ENCODE measurements at places on chromosomes 4 and X. TPM values are rescaled to one million over a fixed set of nuclear protein-coding genes. Genes with fewer than 3 reads are reported as not detected.

- H3K36me3 ChIP-seq, result no peaks in the 10 kb centered on the region
- H3K4me1 ChIP-seq, result no peaks in the 10 kb centered on the region
- DNase-seq, result no peak
- H3K4me3 ChIP-seq, result peak within 1 kb of the TSS; percentile 19
- no peaks in the 10 kb centered on the region for H3K27me3 ChIP-seq
Observed at GRCh38 chr4:115113506-115114106, at the start of gene NDST4. NDST4 (minus strand) TSS chr4:115113620; CDS start chr4:115077036, 36,584 bp downstream.

DNA sequence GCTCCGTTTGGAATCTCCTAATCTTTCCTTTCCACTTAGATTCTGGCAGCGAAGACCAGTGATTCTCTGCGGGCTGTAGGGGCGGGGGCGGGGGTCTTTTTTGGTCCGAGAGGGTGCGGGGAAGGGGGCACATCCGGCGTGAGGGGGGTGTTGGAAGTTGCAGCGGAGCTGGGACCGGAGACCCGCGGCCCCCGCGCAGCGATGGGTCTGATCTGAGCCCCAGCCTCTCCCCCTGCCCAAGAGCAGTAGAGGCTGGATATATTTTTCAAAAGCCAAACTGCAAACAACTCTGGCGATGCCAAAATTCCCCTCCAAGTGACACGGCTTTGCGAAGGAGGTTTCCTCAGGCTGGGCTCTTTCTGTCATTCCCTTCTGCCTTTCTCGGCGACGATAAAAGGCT lies 355 bp downstream of the GRID2 start:
- DNase-seq, result no peak
- H3K27me3 ChIP-seq, result peaks cover 4% of the 10 kb centered on the region
- no peaks in the 10 kb centered on the region for H3K36me3 ChIP-seq
- peak overlapping the region; percentile 37 for H3K4me3 ChIP-seq
- H3K4me1 ChIP-seq, result peaks cover 23% of the 10 kb centered on the region

The FAM241A gene
- polyA plus RNA-seq, result 1.7 TPM

The SHISA3 gene
- 1.2 TPM for polyA plus RNA-seq

DNA sequence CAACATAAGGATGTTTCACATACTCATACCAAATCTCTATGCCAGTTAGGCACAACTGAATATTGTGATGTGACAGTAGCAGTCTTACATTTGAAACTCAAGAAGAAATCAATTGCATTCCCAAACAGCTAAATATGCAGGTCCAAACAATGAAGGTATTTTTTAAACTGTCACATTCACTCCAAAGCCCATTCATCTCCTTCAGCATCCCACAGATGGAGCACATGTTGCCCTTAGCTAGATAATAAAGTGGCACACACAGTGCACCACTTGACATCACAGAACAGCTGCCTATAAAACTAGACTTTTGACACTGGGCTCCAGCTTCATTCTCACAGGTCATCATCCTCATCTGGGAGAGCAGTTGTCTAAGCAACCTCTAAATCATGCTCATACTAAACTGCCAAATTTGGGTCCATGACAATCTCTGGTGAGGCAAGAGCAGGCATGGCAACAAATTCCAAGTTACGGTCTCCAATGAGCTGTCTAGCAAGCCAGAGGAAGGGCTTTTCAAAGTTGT lies 26.2 kb upstream of the ARHGEF6 start:
- no peak for DNase-seq
- H3K36me3 ChIP-seq, result no peaks in the 10 kb centered on the region
- H3K27me3 ChIP-seq, result no peaks in the 10 kb centered on the region
- H3K4me3 ChIP-seq, result no peak overlapping the region

- no peak for DNase-seq
- H3K4me3 ChIP-seq, result no peak overlapping the region
- no peaks in the 10 kb centered on the region for H3K27me3 ChIP-seq
Observed at GRCh38 chrX:108072746-108073145, 18.6 kb downstream of the PSMD10 start.

The NSG1 gene
- polyA plus RNA-seq, result 0.22 TPM

The TMEM35A gene
- polyA plus RNA-seq, result 0.35 TPM

- no peak for DNase-seq
- H3K27ac ChIP-seq, result no peak overlapping the region
- no peaks in the 10 kb centered on the region for H3K36me3 ChIP-seq
- H3K27me3 ChIP-seq, result no peaks in the 10 kb centered on the region
- no peak overlapping the region for H3K4me3 ChIP-seq
- H3K4me1 ChIP-seq, result no peaks in the 10 kb centered on the region
Observed at GRCh38 chr4:76881375-76881774, 16.6 kb downstream of the SOWAHB start.

- DNase-seq, result no peak
- peak overlapping the region; percentile 33 for H3K27ac ChIP-seq
- peaks cover 9% of the 10 kb centered on the region for H3K4me1 ChIP-seq
- peaks cover 6% of the 10 kb centered on the region for H3K27me3 ChIP-seq
- H3K36me3 ChIP-seq, result no peaks in the 10 kb centered on the region
- H3K4me3 ChIP-seq, result no peak overlapping the region
Observed at GRCh38 chrX:119763181-119763580, 4.8 kb downstream of the SOWAHD start.

GRCh38 chr4:57460967-57461366 lies 350.8 kb upstream of the IGFBP7 start:
- no peaks in the 10 kb centered on the region for H3K36me3 ChIP-seq
- no peak for DNase-seq
- no peak overlapping the region for H3K27ac ChIP-seq
- no peaks in the 10 kb centered on the region for H3K4me1 ChIP-seq
- H3K4me3 ChIP-seq, result no peak overlapping the region

- DNase-seq, result no peak
- no peak overlapping the region for H3K4me3 ChIP-seq
- H3K36me3 ChIP-seq, result no peaks in the 10 kb centered on the region
- H3K27me3 ChIP-seq, result no peaks in the 10 kb centered on the region
- no peak overlapping the region for H3K27ac ChIP-seq
- H3K4me1 ChIP-seq, result no peaks in the 10 kb centered on the region
Observed at GRCh38 chr4:138051157-138051556, 191.0 kb downstream of the SLC7A11 start.

DNA sequence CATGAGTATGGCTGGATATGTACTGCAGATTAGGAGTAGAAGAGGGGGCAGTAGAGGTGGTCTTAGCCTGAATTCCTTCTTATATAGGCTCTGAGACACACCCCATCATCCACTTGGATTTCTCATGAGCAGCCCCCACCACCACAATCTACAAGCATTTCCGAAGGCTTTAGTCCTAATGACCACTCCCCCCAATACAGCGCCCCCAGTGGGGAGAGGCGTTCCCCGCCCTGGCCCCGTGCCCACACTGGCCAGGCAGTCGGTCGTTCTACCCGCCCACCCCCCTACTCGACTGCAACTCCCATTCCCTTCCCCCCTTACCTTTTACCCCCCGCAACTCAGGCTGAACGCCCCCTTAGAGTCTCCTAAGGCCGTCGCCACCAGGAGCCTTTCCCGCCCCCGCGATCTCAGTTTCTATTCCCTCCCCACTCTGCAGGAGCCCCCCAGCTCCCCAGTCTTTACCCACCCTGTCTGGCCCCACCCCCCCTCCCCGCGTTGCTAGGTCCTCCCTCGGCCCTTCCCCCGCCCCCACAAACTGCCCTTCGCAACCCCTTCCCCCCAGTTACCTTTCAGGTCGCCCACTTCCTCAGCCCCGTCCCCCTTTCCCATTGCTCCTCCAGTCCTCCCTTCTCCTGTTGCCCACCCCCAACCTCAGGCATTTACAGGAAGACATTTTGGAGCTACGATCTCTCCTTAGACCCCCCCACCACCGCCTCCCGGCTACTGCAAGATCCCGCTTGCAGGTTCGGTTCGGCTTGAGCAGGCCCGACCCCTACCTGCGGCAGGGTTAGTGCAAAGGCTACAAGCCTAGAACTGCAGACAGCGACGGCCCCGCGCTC lies 468 bp downstream of the ZMYM3 start:
- H3K4me1 ChIP-seq, result peaks cover 20% of the 10 kb centered on the region
- DNase-seq, result peak; percentile 81
- H3K27me3 ChIP-seq, result no peaks in the 10 kb centered on the region
- H3K27ac ChIP-seq, result peak overlapping the region; percentile 87

DNA sequence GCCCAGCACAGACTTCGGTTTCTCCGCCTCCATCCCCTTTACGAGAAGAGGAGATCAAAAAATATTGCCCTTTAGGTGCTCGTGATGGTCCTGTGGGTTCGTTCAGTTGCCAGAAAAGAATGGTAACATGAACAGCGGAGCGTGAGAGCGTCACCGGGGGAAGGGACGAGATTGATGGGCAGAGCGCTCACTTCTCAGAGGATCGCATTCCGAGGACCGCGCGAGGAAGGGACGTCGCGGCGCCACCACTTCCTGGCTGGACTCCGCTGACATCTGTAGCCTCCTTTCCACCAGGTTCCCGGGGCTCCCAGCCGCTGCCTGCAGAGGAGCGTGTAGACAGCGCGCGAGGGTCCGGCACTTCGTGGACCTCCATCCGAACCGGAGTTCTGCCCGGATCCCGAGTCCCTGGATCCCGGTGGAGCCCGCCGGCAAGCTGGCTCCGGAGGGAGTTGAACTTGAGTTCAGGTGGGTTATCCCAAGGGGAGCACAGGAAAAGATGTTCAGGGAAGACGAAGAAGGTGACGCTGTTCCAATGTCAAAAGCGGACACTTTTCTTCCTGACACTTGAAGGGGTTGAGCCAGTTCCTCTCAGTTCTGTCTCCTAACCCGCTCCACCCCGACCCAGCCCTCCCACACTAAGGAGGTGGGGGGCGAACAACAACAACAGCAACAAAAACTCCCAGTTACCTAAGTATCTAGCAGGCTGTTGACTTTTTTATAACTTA lies 484 bp downstream of the GALNTL6 start:
- no peaks in the 10 kb centered on the region for H3K4me1 ChIP-seq
- H3K4me3 ChIP-seq, result peak overlapping the region; percentile 51
- DNase-seq, result peak; percentile 80
- H3K36me3 ChIP-seq, result no peaks in the 10 kb centered on the region

- H3K27me3 ChIP-seq, result no peaks in the 10 kb centered on the region
- no peak for DNase-seq
- H3K36me3 ChIP-seq, result no peaks in the 10 kb centered on the region
- H3K4me1 ChIP-seq, result no peaks in the 10 kb centered on the region
- no peak overlapping the region for H3K27ac ChIP-seq
Observed at GRCh38 chr4:137711502-137711901, 179.2 kb upstream of the PCDH18 start.

- no peaks in the 10 kb centered on the region for H3K27me3 ChIP-seq
- DNase-seq, result no peak
- H3K4me3 ChIP-seq, result no peak overlapping the region
- peaks cover 7% of the 10 kb centered on the region for H3K4me1 ChIP-seq
Observed at GRCh38 chr4:169275180-169275579, 4.4 kb upstream of the SH3RF1 start.

The PROM1 gene
- polyA plus RNA-seq, result 0.20 TPM

GRCh38 chrX:19666950-19667349 lies 151.6 kb upstream of the MAP3K15 start:
- H3K27ac ChIP-seq, result no peak overlapping the region
- no peak overlapping the region for H3K4me3 ChIP-seq
- H3K36me3 ChIP-seq, result no peaks in the 10 kb centered on the region
- no peak for DNase-seq
- no peaks in the 10 kb centered on the region for H3K4me1 ChIP-seq
- no peaks in the 10 kb centered on the region for H3K27me3 ChIP-seq

DNA sequence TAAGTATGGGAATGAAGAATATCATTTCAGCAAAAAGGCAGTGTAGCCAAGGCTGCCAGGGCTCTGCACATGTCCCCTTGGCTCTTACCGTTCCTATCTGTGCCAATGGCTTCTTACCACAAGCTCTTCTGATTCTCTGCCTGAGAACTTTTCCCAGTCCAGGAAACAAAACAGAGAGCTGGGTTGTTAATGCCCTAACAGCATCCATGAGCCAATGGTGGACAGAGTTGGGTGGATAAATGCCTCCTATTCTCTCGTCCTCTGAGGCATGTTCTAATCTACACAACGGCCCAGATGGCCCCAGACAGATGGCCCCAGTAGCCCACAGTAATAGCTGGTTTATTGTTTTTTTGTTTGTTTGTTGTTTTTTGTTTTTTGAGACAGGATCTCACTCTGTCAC lies 28.0 kb downstream of the SCD5 start:
- H3K27ac ChIP-seq, result no peak overlapping the region
- H3K4me1 ChIP-seq, result no peaks in the 10 kb centered on the region
- DNase-seq, result no peak

DNA sequence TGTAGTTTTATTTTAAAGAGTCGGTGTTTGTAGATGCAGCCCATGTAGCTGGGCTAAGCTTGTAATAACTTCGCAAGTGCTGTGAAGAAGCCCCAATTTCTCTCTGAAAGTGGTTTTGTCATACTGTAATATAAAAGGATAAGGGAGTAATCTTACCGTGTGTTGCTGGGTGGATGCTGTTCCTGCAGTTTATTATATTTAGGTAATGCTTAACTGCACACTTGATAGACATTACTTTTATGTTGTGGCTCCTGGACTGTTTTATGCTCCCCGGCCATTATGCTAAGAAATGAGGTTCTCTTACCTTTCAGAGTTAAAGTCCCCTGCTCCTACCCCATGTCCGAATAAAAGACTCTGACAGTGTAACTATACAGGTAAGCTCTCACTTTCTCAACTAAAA lies 789.4 kb downstream of the RPA4 start:
- DNase-seq, result no peak
- H3K4me1 ChIP-seq, result no peaks in the 10 kb centered on the region
- H3K36me3 ChIP-seq, result no peaks in the 10 kb centered on the region
- peaks cover 9% of the 10 kb centered on the region for H3K27me3 ChIP-seq
- H3K27ac ChIP-seq, result no peak overlapping the region

The LDOC1 gene
- 11.4 TPM for polyA plus RNA-seq

DNA sequence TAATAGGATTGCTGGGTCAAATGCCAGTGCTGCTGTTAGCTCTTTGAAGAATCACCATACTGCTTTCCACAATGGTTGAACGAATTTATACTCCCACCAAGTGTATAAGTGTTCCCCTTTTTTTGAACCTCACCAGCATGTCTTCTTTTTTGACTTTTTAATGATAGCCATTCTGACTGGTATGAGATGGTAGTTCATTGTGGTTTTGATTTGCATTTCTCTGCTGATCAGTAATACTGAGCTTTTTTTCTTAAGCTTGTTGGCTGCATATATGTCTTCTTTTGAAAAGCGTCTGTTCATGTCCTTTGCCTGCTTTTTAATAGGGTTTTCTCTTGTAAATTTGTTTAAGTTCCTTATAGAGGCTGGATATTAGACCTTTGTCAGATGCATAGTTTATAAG lies 14.8 kb downstream of the USP38 start:
- no peaks in the 10 kb centered on the region for H3K27me3 ChIP-seq
- DNase-seq, result no peak
- no peaks in the 10 kb centered on the region for H3K4me1 ChIP-seq
- H3K27ac ChIP-seq, result no peak overlapping the region
- peaks cover 86% of the 10 kb centered on the region for H3K36me3 ChIP-seq

DNA sequence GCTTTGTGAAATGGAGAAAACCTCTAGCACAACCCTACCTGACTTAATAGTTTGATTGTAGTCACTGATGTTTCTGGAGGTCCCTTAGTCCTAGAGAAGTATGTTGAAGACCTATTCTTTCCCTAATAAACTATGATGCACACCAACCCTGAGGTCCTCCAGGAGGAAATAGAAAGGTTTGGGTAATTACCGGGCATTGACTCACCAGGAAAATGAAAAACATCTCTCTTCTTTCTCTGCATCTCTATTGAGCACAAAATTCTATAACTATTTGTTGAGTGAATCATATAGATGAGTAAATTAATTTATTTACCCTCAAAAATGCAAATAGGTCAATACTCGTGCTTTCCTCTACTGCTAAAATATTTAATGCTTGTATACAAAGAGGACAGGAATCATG lies 582.4 kb upstream of the FAM241A start:
- no peaks in the 10 kb centered on the region for H3K27me3 ChIP-seq
- no peaks in the 10 kb centered on the region for H3K36me3 ChIP-seq
- H3K4me1 ChIP-seq, result no peaks in the 10 kb centered on the region
- H3K4me3 ChIP-seq, result no peak overlapping the region
- DNase-seq, result no peak

The WDR44 gene
- polyA plus RNA-seq, result 5.5 TPM

Measured in spleen (tissue), 13 donors.